ENCODE measurements at places on chromosomes 3 and 15.

DNA sequence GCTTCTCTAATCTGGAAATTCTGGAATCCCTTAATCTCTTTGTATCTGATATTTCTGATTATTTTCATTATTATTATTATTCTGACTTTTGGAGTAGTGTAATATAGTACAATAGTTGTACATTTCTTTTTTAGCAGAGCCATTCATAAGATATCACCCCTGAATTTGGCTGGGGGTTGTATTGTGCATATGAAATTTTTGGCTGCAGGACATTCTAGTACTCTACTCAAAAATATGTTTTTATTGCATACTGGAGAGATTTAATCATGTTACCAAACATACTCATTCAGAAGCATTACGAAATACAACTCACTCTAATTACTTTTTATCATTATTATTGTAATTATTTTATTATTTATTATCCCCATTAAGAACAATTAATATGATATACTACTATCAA, 589.7 kb upstream of the KCNMB2 start:
- no peak for DNase-seq

- no peak for DNase-seq
These were observed 7.2 kb upstream of the ABHD10 start for GRCh38 chr3:111971533-111972130.

GRCh38 chr3:110248666-110249065, 823.0 kb upstream of the NECTIN3 start:
- DNase-seq, result no peak

GRCh38 chr3:168794427-168794826, 698.7 kb upstream of the GOLIM4 start:
- no peak for DNase-seq

DNA sequence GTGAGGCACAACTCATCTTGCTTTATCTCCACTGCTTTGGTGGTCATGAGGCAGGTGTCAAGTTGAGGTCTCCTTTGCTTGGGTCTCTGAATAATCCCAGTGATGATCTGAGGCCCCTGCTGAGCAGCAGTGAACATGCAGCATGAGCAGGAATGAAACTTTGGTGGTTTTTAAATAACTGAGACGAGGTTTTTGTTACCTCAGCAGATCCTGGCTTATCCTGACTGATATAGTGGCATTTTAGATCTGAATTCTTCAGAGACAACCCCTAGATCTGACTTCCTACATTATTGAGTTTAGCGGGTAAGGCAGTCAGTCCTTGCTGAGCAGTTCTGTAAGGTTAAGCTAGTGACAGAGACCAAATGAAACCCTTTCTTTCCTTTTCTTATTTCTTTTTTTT, 230.4 kb downstream of the ARRDC4 start:
- no peak for DNase-seq

DNA sequence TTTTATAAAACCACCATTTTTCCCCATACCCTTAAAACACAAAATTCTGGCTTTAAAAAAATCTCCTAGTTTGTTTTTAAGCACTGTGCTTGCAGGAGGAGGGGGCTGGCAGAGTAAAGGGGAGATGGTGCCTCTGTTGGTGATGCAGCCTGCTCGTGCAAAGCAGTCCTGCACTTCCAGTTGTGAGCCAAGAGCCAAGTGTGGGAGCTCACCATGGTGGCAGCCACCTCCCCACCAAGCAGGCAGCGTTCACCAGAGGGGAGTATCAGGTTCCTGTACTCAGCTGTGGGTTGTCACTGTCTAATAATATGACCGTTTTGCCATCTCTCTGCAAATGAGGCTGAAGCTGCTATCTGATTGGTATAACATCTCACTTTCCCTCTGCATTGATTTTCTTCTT, 164.8 kb downstream of the SYNPR start:
- no peak for DNase-seq

- no peak for DNase-seq
These were observed 157.9 kb upstream of the HES1 start for GRCh38 chr3:193978030-193978429.

DNA sequence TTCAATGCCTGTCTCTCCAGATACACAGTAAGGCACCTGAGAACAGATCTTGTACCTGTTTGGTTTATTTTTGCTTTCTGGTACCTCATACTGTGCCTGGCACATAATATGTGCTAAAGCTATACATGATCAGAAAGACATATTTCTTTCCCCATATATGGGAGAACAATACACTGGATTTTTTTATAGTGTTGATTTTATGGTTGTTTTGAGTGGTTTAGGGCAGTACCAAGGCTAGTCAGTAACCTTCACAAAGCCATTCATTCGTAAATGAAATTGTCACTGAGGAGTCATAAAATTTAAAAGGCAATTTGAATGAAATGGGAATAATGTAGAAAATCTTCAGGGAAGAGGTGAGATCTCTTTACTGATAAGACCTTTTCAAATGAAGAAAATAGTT, 810.2 kb downstream of the TUSC7 start:
- DNase-seq, result no peak

DNA sequence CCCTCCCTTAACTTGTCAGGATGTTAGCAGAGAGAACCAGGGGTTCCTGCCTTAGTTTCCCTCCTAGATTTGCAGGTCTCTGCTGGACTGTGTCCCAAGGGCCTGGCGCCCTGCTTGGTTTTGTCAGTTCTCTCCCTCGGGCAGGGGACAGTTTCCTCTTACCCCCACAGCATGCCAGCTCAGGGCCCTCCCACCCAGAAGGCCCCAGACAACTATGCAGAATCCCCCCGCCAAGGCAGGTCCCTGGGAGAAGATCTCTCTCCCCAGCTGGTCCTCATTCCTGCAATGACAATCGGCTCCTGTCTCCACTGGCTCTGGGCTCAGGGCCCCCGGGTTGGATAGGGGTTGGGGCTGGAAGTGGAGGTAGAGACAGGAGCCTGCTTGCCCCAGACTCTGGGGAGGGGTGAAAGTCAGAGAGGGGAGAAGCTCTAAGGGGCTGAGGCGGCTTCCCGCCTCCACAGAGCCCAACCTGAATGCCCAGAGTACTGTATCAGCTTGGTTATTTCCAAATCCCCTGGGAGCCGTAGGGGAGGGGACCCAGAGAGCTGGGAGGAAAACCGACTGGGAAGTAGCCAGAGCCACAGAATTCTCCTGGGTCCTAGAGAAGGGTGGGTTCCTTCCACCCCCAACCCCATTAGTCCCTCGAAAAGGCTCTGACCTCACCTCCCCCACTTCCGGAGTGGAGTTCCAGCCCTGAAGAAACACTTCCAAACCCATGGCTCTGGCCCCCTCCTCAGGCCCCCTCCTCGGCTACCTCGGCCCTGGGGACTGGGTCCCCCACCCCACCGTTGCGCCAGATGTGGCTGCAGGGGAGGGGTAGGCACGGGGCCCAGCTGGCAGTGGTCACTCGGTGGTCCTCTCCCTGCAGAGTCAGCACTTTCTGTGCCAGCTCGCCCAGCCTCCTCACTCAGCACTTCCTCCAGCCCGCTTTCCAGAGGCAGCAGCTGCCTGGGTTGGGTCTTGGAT, 3.8 kb upstream of the LOXL1 start:
- DNase-seq, result no peak

- DNase-seq, result no peak
These were observed 114.3 kb downstream of the MFSD1 start for GRCh38 chr3:158916111-158916510.

DNA sequence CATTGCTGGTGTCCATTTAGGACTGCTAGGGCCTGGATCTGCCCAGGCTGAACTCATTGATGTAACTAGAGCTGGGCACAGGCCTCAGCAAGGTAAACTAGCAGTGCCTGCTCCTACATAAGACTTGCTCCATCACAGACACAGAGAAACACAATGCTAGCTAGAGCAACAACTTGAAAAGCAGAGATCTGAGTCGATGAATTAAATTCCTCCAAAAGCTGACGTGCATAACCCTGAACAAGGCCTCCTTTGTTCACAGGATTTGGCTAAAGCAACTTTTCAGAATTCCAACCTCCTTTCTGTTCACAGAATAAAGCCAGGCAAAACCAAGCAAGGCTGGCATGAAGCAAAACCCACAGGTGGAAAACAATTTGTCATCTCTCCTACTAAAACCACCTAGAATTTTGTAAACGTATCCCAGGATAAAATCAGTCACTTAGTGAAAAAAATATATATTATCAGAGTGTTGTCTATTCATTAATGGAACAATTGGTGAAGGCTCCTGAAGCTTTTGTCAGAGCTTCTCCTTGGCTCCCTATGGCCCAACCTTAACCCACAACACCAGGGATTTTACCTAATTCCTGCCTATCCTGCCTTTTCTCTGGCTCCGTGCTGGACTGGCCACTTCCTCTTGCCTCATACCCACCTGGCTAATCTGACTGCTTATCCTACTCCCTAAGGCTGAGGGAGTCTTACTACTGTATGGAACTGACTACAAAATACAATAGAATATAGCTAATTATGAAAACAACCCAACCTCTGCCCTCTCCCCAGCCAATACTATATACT, 39.9 kb downstream of the PLCH1 start:
- no peak for DNase-seq

DNA sequence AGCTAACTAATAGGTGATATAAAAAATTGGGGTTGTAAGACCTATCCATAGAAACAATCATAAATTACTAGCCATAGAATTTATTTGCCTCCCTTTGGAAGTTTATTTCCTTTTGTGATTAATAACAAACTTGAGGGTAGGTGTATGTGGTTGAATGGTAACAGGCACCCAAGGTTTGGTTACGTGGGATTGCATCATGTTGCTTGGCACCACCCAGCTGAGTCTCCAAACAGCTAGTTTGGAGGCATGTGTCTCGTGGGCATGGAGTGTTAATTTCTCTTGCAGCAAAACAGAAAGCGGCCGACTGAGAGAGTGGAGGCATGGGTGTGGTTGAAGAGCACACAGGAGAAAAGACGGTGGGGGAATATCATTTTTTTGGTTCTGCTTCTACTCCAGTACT, 441.4 kb downstream of the CNTN4 start:
- no peak for DNase-seq

- DNase-seq, result no peak
These were observed 911.6 kb upstream of the ARPP21 start for GRCh38 chr3:34727700-34728099.

DNA sequence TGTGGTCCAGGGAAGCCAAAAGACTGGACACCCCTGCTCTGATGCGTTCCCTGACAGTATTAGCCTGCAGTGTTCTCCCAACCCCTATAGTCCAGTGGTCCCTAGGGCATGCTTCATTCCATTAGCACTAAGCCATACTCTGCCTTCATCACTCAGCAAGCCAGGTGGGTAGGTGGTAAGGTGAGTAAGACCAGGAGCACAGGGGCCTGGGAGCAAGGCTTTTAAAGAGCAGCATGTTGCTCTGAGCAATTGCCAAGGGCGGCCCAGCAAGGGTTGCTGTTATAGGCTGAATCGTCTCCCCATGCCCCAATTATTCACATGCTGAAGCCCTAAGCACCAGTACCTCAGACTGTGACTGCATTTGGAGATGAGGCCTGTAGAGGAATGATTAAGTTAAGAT, 11.0 kb downstream of the CXCR6 start:
- DNase-seq, result no peak

GRCh38 chr3:148911173-148911572, 46.1 kb downstream of the CPA3 start:
- DNase-seq, result no peak

- no peak for DNase-seq
These were observed 199.4 kb downstream of the KCNH8 start for GRCh38 chr3:19347671-19348070.

DNA sequence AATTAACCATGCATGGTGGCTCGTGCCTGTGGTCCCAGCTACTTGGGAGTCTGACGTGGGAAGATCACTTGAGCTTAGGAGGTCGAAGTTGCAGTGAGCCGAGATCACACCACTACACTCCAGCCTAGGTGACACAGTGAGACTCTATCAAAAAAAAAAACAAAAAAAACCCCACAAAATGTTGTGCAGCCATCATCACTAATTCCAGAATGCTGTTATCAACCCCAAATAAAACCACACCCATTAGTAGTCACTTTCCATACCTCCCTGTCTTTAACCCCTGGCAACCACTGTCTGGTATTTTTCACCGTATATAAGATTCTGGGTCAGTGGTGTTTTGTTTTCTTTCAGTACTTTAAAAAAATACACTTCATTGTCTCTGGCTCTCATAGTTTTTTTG, 16.6 kb downstream of the HMCES start:
- no peak for DNase-seq

GRCh38 chr3:175065497-175065896, 206.4 kb downstream of the NAALADL2 start:
- no peak for DNase-seq

DNA sequence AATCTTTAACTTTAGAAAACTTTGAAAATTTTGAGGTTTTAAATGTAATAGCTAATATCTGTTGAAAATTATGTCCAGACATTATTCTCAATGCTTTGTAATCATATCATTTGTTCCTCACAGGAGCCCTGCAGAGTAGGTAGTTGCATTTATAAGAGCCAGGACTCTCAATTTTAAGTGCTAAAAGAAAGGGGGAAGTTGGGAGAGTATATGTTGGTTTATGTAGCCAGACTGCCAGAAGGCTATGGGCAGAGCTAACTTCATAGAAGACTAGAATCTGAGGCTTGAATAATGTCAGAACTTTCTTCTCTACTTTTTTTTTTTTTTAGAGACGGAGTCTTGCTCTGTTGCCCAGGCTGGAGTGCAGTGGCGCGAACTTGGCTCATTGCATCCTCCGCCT, 9.1 kb downstream of the VPS8 start:
- no peak for DNase-seq

DNA sequence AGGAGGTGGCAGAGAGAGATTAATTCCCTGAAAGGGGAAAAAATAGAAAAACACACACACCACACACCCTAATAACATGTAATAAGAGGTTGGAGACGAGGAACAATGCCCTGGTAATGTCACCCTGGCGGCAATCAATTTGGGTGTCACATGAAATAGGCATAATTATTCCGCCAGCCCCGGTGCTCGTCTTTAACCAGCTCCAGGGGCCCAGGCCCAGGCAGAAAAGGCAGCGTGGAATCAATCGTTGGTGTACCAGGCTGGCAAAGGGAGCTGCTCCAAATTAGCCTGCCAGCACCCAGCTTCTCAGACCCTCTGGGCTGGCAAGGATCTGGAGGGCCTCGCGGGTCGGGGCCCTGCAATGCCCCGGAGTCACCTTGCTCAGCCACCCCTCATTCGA, 5.6 kb downstream of the LINGO1 start:
- no peak for DNase-seq

GRCh38 chr15:85128621-85129020, 147.0 kb downstream of the PDE8A start:
- no peak for DNase-seq

DNA sequence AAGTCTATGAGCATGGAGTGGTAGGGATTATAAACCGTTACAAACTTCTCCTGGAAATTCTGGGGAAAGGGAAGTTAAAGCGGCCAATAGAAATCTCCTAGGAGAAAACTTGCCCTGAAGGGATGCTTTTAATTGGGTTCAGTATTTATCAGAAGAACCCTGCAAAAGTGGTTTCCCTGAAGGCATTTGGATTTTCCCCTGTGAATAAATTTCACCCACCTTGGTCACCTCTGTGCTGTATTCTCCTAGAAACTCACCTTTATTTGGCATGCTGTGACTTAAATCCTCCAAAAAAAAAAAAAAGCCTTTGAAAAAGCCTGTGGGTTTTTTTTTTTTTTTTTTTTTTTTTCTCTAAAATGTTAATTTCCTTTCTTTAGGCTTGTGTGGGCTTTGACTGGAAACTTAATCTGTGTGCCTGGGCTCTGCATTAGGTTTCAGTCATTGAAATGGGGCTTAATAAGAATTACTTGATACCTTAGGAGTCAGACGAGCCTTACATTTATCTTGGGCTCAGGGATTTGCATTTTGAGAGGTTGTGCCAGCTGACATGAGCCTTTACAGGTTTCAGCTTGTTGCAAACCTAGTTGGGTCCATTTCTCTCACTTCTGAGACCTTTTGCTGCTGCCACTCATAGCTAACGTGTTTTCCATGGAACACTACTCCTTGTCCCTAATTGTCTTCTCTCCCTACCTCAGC, 22.0 kb downstream of the TGFBR2 start:
- no peak for DNase-seq

- no peak for DNase-seq
These were observed 785 bp upstream of the IFT57 start for GRCh38 chr3:108222853-108223565.

Measured in stimulated activated CD8-positive, alpha-beta memory T cell treated with anti-CD3 and anti-CD28 coated beads, Interleukin-7, amount 100 ng/mL, for 4 hours (primary cell).